Posterior vena cava (tissue), 2 donors: ENCODE measurements at places on chromosomes 5 and 9.

DNA sequence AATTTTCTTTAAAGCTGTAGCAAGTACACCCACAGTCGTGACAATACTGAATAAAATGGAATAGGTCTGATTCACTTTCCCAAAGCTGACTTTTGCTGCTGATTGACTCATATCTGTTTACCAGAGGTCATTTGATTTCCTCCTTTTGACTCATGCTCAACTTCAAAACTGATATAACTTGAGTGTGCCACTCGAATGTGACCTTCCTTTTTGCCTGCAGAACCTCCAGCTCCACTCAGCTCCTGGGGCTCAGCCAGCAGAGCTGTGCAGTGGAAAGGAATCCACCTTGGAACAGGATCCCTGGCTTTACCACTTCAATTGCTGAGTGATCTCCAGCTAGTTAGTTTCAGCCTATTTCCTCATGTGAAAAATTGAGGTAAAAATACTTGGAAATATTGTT lies 84.1 kb downstream of the FEM1C start:
- DNase-seq: no peak

- peak; percentile 94 for DNase-seq
Observed at GRCh38 chr9:35616681-35617459, 1.3 kb downstream of the CD72 start.

DNA sequence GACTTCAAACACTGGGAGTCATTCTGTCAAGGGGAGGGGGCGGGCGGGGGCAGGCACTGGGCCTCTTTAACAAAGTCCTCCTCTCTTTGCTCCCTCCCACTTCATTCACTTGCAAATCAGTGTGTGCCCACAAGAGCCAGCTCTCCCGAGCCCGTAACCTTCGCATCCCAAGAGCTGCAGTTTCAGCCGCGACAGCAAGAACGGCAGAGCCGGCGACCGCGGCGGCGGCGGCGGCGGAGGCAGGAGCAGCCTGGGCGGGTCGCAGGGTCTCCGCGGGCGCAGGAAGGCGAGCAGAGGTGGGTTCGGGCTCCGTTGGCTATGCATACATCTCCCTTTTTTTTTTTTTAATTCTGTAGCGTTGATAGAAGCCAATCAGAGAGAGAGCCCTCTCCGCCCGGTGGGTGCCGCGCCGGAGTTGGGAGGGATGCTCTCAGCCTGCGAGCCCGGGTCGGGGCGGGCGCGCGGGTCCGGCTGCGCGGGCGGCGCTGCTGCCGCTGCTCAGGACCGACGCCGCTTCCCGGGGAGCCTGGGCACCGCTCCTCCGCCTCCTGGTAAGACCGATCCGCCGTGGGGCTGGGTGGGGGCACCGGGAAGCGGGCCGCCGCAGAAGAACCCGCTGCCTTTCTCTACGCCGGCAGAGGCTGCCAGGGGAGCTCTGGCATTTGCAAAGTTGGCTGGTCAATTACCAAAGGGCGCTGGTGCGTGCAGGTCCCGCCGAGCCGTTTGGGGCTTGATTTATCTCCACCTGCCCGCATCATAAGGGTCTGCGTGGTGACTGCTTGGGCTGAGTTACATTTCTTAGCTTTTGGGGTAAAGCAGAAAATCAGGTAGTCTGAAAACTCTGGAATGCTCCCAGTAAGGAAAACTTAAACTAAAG lies at the start of gene CDH6:
Gene CDH6 (plus strand): TSS at position 96 of the 877 bp plus-strand sequence. CDS start 73,788 bp downstream, outside the sequence.
- peak; percentile 79 for DNase-seq

DNA sequence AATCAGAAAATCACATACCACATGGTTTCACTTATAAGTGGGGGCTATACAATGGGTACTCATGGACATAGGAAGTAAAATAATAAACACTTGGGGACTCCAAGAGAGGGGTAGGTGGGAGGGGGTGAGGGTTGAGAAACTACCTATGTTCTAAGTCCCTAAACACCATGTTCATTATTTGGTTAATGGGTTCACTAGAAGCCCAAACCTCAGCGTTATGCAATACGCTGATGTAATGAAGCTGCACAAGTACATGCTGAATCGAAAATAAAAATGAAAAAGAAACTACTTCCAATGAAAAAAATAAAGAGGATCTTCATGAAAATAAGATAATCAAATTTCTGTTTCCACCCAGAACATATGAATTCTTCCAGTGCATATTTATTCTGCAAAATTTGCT lies 208.5 kb downstream of the TMEM161B start:
- DNase-seq: no peak

DNA sequence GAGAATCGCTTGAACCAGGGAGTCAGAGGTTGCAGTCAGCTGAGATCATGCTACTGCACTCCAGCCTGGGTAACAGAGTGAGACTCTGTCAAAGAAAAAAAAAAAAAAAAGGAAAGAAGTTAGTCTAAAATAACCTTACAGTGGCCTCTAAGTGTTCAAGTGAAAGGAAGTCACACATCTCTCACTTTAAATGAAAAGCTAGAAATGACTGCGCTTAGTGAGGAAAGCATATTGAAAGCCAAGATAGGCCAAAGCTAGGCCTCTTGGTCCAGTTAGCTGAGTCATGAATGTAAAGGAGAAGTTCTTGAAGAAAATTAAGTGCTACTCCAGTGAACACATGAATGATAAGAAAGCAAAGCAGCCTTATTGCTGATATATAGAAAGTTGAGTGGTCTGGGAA lies 38.1 kb downstream of the ITGA1 start:
- no peak for DNase-seq

- no peak for DNase-seq
Observed at GRCh38 chr5:153513156-153513555, 22.7 kb downstream of the GRIA1 start.

DNA sequence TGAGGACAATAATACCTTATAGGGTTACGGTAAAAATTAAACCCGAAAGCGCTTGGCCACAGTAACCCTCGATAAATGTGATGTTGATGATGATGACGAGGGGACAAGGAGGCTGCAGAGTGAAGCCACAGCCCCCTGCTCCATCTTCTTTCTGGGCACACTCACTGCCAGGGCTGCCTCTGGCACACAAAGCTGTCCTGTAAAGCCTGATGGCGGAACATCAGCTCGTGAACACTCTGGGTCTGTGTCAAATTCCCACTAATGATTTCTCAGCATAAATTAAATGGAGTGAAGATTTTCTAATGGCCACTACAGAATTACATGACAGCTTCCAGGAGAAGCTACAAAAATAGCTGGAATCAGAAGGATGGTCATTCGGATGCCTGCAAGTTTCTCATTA lies 142.2 kb downstream of the TTLL11 start:
- DNase-seq: no peak

- no peak for DNase-seq
Observed at GRCh38 chr9:6938873-6939272, 181.1 kb downstream of the KDM4C start.

GRCh38 chr9:88952086-88952615 lies 39.1 kb upstream of the S1PR3 start:
- no peak for DNase-seq

GRCh38 chr5:147188200-147189108 lies 46.4 kb upstream of the STK32A start:
- no peak for DNase-seq
